ENCODE measurements at places on chromosomes 12 and 14.

GRCh38 chr14:68269136-68269927 lies 449.8 kb downstream of the RAD51B start:
- DNase-seq: no peak

GRCh38 chr12:49057888-49058287 lies 2.7 kb downstream of the KMT2D start:
- no peak for DNase-seq

GRCh38 chr12:116216022-116216756 lies 61.3 kb downstream of the MED13L start:
- no peak for DNase-seq

GRCh38 chr12:128933926-128934325 lies 80.6 kb downstream of the GLT1D1 start:
- DNase-seq: no peak

DNA sequence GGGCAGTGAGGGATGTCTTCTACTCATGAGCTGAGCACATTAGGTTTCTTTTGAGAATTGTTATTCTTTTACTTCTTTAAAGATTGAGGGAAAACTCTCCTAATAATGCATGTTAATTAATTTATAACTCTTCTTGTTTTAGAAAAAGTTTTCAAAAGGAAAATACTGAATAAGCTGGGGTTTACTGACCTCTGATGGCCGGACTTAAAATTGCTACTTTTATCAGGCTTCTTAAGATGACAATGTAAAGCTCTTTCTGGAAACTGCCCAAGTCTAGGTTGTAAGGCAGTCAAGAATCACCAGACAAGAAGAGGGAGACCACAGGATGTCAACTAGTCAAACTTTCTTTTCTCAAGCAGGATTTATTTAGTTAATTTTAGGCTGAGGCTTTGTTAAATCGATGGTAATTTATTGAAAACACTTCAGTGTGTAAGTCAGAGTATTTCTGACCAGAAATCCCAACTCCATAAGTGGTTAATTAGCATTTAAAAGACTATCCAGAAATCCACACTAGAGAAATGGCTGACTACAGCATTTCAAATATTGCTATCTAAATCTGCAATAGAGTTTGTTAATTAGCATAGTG lies 82.1 kb downstream of the AVPR1A start:
- DNase-seq: no peak

DNA sequence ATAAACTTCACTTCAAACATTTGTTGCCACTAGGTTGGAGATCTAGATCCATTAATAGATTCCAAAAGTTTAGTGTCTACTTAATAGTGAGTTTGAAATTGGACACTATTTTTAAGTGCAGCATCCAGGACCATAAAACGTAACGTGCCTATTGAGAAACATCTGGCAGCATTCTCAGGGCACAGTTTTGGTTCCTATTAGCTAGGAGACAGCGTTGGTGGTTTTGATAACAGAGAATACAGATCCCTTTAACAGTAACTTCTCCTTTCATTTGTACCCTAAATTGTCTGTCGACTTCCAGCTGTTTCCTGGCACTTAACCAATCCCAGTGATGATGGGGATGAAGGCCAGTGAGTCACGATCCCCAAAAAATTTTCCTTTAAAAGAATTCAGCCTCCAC lies 25.8 kb downstream of the KCNK10 start:
- DNase-seq: no peak

DNA sequence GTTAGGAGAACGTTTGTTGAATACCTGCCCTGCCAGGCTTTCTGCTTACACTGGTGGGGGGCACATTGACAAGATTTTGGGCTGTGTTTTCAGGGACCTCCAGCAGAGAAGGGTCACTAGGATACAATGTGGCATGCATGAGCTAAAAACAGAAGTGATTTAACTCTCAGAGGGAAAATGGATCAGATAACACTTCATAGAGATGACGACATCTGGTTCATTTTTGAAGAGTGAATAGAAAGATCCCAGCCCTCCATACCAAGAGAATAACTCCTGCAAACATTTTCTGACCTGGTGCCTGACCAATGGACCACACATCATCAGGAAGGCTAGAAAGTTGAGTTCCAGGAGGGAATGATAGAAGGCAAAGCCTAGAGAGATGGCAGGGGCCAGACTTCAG lies 33.7 kb downstream of the CKB start:
- no peak for DNase-seq

DNA sequence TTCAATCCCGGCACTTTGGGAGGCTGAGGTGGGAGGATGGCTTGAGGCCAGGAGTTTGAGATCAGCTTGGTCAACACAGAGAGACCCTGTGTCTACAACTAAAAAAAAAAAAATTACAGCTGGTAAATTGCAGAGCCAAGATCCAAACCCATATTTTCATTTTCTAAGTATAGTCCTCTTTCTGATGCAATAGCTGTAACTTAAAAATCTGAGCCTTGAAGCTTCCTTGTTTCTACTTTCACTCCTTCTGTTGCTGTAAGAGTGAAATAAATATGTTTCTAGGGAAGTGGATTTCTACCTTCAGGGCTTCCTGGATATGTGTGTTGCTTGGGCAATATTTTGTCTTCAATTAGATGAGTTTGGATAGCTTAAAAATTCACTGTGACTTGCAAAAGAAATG lies 42.0 kb upstream of the PRICKLE1 start:
- DNase-seq: no peak

DNA sequence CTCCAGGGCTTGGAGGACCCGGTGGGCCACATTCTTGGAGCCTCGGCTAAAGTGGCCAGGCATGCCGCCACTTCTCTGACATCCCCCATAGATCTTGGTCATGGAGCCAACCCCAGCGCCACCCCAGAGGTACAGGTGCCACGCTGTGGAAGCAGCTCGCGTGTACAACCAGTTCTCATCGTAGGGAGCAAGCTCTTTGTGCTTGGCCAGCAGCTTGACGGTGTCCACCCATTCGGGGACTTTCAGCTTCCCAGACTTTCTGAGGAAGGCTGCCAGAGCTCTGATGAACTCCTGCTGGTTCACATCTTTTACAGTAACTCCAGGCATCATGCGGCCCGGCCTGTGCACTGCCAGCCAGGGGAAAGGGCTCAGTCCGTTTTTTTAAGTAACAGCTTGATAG lies 29.3 kb upstream of the EAPP start:
- DNase-seq: no peak

DNA sequence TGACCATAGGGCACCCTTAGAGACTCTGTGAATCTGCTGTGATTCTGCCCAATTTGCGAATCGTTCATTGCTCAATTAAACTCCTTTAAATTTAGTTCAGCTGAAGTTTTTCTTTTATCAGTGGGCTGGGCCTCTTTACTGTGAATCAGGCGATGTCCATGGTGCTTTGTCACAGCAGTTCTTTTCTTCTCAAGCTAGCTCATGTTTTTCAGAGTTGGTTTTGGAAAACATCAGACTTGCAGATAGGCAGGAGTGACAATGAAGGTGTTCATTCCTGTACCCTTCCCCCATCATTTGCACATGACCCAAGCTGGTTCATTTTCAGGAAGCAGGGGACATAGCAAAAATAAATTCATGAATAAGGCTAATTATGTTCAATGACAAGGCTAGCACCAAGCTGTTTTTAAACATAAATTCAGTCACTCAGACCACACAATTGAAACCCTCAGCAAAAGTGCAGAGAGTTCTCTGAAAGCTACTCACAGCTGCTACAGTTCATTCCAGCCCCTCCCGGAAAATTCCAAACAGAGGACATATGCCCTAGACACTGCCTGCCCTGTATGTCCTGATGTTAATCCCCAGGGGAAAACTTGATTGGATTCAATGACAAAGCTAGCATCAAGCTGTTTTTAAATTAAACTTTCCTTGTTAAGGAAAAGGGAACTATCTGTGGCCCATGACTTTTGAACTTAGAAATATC lies 383.3 kb downstream of the C12orf75 start:
- DNase-seq: no peak

- no peak for DNase-seq
Measured at GRCh38 chr14:56149995-56150394, 31.8 kb downstream of the PELI2 start.

GRCh38 chr12:12081836-12082497 lies 11.2 kb downstream of the BCL2L14 start:
- no peak for DNase-seq

- DNase-seq: no peak
Measured at GRCh38 chr14:80077262-80077661, 134.0 kb downstream of the DIO2 start.

- DNase-seq: no peak
Measured at GRCh38 chr12:106089935-106090334, 48.8 kb downstream of the NUAK1 start.

- DNase-seq: no peak
Measured at GRCh38 chr12:126770188-126770587, 1496.8 kb upstream of the TMEM132C start.

DNA sequence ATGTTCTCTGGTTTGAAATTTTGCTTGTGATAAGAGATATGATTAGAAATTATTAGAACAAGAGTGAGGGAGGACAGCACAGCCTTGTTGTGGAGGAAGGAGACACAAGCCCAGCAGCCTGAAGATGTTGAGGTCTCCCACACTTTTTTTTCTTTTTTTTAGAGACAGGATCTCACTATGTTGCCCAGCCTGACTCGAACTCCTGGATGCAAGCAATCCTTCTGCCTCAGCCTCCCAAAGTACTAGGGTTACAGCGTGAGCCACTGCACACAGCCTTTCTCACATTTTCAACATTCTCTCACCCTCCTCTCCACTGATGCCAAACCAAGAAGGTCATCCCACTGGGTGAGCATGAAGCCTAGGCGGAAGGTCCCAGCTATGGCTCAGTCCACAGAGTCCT lies 4.9 kb upstream of the KRT8 start:
- DNase-seq: no peak

GRCh38 chr12:89439941-89440340 lies 84.7 kb downstream of the GALNT4 start:
- no peak for DNase-seq

- DNase-seq: no peak
Measured at GRCh38 chr14:105120056-105120455, 48.5 kb downstream of the JAG2 start.

DNA sequence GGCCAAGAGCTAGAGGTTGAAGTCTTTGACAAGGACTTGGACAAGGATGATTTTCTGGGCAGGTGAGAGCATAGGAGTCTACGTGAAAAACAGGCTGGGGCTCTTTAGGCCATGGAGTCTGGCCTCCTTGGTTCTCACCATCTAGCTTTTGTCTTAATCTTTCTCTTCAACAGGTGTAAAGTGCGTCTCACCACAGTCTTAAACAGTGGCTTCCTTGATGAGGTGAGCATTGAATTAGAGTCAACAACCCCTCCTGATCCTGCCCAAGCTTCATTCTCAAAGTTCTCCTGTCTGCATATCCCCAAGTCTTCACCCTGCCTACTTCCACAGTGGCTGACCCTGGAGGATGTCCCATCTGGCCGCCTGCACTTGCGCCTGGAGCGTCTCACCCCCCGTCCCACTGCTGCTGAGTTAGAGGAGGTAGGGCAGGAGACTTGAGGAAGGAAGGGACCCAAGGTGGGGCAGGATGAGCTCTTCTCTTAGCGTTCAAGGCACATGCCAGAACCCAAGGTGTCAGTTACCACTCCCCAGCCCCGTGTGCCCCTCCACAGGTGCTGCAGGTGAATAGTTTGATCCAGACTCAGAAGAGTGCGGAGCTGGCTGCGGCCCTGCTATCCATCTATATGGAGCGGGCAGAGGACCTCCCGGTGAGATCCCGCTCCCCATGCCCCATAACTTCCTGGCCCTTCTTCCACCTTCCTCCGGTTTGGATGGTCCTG lies 9.9 kb downstream of the ESYT1 start:
- no peak for DNase-seq

- DNase-seq: no peak
Measured at GRCh38 chr12:5730962-5731361, 214.1 kb downstream of the ANO2 start.

DNA sequence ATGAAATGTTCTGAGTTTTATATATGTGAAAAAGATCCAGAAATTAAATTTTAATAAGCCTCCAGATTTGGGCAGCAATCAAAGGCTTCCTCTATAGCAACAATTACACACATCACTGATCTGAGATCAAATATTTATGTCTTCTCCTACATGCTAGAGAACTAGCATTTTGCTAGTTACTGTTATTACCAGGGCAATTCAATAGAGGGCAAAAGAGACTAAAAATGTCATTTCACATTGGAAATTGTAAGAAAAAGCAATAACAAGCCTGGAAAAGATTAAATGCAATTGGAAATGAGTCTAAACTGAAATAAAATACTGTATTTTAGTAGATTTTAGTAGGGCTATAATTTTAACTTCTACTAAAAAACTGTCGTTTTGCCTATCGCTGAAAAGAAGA lies 32.6 kb upstream of the ANO6 start:
- no peak for DNase-seq

DNA sequence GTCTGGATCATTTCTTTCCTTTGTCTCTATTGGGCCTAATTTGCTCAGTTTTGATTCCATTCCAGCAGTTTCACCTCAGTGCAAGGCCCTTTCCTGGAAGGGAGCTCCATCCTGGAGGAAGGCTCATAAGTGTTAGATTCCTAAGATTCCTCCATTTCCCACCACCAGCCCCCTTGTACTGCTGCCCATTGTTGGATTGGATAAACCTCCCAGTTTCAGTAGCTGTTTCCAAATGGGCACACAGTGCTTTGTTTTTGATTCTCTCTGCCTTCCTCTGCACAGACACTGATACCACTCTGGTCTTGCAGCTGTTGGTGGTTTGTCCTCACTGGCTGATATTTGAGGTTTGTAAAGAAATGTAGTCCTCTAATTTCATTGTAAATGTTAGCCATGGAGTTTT lies 158.9 kb downstream of the SLC15A5 start:
- no peak for DNase-seq

DNA sequence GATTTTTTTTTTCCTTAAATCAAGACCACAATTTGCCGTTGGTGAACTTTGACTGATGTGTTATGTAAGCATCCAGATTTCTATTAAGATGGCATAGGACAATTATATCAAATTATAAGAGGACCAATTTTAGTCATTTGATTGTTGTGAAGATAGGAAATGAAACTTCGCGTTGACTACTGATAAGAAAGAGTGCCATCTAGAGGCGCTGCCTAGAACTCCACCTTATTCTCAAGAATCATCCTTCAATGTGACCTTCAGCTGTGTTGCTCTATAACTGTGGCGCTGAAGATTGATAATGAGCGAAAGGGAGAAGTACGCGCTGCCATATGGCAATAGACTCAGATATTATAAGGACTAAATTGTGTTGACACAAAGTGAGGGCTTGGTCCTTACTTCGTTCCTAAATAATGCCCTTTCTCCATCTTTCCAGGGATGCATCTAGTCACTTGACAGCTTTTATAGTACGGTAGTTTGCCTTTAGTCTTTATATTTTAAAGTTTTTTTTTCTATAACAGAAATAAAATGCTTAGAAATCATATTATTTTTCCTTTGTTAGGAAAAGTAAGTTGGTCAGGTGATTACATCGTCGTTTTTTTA lies 350.8 kb upstream of the STXBP6 start:
- DNase-seq: no peak

All from central memory CD4-positive, alpha-beta T cell (primary cell).